Activated T-helper 2 cell treated with anti-CD3 and anti-CD28 coated beads, Interferon-gamma antibody, Interleukin-2, Interleukin-4, amounts not matched to agents 10 μg/mL and 5 μg/mL and 100 μg/mL, durations not matched to agents 14 hours and 24 hours and 36 hours (primary cell): ENCODE measurements at places on chromosomes 2 and 18. TPM values are rescaled to one million over a fixed set of nuclear protein-coding genes. Genes with fewer than 3 reads are reported as not detected.

CERKL gene
- total RNA-seq = not detected in 2 replicates

HOXD9 gene
- total RNA-seq = not detected in 2 replicates

GPAT2 gene
- 18.0 and 19.1 TPM in 2 replicates for total RNA-seq

SERPINB13 gene
- not detected in 2 replicates for total RNA-seq

PROKR1 gene
- not detected in 2 replicates for total RNA-seq

DLX2 gene
- total RNA-seq = 0.14 TPM in 1 of 2 replicates, not detected in the other

BOLL gene
- not detected in 2 replicates for total RNA-seq

SLC66A2 gene
- total RNA-seq = 48.1 and 49.5 TPM in 2 replicates

CENPA gene
- total RNA-seq = 24.3 and 27.3 TPM in 2 replicates

GKN1 gene
- not detected in 2 replicates for total RNA-seq

GPR45 gene
- total RNA-seq = not detected in 2 replicates

DNA sequence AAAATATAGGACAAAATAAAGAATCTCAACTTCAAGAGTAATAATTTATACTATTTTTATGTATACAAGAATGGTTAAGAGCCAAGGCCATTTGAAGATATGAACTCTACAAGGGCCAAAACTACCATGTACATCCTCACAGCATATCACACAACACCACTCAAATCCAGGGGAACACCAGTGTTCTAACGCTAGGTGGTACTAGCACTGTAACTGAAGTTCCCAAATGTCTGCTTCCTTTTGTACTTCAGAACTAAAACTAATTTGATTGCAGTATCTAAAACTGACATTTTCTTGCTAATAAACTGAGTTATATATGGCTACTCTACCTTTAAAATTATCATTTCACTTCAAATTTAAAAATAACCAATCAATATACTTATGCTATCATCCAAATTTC, 47.0 kb downstream of the REV1 start:
- DNase-seq = no peak

GRCh38 chr18:12309683-12310198, 1.7 kb downstream of the TUBB6 start:
- DNase-seq = no peak

- no peak for DNase-seq
These were observed 160.4 kb upstream of the CCDC195 start for GRCh38 chr2:224876522-224876921.

- DNase-seq = no peak
These were observed 43.2 kb downstream of the CRACDL start for GRCh38 chr2:98892871-98893270.

DNA sequence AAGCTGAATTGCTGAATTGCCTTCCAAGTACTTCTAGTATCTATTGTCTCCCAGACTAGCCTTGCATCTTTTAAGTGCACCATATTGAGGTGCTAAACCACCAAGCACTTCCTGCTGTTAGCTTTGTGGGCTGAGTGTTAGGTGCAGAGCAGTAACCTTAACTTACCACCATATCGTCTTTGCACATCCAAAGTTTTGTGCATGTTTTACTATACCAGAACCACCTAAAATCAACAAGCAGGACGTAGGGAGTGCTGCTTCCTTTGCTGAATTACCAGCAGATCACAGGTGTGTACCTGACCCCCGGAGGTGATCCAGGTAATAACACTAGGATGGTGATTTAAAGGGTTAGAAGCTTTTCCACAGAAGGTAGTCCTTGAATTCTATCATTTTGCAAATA, 359.9 kb upstream of the HNRNPA3 start:
- peak; percentile 26 for DNase-seq

- DNase-seq = no peak
These were observed 32.9 kb downstream of the CCBE1 start for GRCh38 chr18:59664329-59664728.

DNA sequence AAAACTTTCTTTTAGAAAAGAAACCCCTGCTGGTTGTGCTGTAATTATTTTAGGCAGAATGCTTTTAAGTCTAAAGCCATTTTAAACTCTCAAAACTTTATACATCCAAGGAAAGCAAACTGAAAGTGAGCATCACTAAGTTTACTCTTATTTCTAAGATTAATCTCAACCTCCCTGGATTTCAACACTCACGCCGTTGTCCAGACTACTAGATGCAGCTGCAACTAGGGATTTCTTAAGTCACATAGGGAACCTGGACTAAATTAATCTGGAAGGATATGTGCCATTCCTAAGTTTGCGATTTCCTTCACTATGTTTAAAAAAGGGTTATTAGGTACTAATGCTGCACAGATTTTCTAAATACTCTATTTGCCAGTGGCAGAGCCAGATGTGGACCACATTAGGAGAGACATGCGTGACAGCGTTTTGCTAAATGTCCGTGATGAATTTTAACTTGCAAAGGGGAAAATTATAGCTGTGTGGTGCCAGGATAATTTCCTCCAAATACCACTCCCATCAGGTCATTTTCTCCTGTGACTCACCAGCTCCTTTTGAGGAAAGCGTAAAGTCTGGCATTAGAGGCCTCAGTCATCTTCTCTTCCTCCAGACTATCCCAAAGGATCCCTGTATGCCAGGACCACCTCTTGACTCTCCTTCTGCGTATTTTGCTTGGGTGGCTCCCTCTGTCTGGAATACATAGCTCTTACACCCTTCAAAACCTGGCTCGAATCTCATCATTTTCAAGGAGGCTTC, 143.7 kb downstream of the ATL2 start:
- DNase-seq = no peak

DNA sequence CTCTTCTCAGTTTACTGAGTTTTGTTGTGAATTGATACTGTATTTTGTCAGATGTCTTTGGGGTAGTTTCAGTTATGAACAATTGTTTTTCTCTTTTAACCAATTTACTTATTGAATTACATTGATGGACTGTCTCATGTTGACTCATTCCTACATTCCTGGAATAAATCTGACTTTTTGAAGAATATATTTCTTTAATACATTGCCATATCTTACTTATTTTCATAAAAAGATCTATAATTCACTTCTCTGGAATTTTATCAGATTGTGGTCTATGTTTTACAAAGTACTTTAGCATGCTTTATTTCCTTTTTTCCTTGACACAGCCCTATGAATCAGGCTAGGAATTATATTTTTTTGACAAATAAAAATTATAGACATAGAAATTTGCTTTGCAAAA, 268.3 kb downstream of the PLCL1 start:
- DNase-seq = no peak

- no peak for DNase-seq
These were observed 18.1 kb downstream of the NETO1 start for GRCh38 chr18:72849671-72850070.
